ENCODE measurements at places on chromosomes 3 and 15.

- no peak for DNase-seq
Measured at GRCh38 chr15:67906382-67906781, 66.5 kb upstream of the RNU6-1 start.

DNA sequence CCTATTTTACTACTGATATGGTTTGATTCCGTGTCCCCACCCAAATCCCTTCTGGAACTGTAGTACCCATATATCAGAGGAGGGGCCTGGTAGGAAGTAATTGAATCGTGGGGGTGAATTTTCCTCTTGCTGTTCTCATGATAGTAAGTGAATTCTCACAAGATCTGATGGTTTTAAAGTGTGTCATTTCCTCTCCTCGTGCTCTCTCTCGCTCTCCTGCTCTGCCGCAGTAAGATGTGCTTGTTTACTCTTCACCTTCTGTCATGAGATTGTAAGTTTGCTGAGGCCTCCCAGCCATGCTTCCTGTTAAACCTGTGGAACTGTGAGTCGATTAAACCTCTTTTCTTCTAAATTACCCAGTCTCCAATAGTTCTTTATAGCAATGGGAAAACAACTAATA, 81.2 kb upstream of the ZBTB20 start:
- DNase-seq, result no peak

- no peak for DNase-seq
Measured at GRCh38 chr15:100230784-100231183, 111.0 kb downstream of the ADAMTS17 start.

DNA sequence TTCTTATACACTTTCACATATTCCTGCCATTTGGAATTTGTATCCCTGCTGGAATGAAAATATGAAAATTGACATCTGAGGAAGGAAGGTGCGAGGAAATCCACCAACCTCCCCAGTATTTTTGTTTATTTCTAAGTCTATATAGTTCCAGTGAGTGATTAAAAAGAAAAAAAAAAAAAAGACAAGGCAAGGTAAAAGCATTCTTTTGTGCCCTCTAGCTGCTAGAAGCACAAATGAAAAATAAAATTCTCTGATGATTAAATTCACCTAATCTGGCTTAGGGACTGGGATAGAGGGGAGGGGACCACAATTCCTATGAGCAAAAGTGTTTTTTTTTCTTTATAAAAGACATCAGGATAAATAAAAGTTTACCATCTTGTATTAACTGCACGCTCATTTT, 370.9 kb downstream of the NR2F2 start:
- no peak for DNase-seq

GRCh38 chr3:195075941-195076875, 194.8 kb downstream of the XXYLT1 start:
- DNase-seq, result no peak

Measured in fibroblast of skin of back (primary cell).